ENCODE measurements at places on chromosomes 7 and 10.

- no peak for DNase-seq
These were observed 99.5 kb downstream of the HTR5A start for GRCh38 chr7:155169498-155170065.

DNA sequence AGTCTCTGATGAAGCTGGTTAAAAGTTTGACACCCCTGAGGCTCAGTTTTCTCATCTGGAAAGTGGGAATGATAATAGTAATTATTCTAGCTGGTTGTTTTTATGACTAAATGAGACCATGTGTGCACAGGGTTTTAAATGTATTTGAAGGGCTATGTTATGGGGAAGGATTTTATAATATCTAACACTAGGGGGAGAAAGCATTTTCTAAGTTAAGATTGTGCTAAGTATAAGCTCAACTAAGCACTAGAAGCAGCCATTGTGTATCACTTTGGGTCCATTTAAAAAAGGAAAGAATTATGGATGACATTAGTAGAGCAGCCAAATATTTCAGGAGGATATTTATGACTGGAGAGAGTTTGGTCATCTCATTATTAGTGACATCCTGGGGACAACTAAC lies 49.5 kb upstream of the CREB5 start:
- no peak for DNase-seq

- no peak for DNase-seq
These were observed 15.0 kb upstream of the MCM10 start for GRCh38 chr10:13146379-13146778.

- DNase-seq, result no peak
These were observed 32.6 kb downstream of the NET1 start for GRCh38 chr10:5445006-5445405.

- DNase-seq, result no peak
These were observed 29.4 kb upstream of the CCNJ start for GRCh38 chr10:96013956-96014355.

DNA sequence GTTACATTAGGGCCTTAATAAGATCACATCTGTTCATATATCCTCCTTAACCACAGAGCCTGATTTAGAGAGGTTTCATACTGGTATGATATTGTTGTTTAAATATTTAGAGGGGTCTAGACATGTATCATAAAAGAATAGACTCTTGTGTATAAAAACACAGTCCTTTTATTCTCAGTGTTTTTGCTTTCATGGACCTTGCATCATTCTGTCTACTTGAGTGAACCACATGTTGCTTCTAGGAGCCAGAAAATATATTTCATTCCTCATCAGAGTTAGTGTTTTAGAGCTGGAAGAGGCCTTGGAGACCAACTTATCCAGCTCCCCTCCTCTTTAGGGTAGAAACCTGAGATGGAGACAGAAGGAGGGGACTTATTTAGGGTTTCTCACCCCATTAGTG lies 312.8 kb downstream of the LRMDA start:
- no peak for DNase-seq

DNA sequence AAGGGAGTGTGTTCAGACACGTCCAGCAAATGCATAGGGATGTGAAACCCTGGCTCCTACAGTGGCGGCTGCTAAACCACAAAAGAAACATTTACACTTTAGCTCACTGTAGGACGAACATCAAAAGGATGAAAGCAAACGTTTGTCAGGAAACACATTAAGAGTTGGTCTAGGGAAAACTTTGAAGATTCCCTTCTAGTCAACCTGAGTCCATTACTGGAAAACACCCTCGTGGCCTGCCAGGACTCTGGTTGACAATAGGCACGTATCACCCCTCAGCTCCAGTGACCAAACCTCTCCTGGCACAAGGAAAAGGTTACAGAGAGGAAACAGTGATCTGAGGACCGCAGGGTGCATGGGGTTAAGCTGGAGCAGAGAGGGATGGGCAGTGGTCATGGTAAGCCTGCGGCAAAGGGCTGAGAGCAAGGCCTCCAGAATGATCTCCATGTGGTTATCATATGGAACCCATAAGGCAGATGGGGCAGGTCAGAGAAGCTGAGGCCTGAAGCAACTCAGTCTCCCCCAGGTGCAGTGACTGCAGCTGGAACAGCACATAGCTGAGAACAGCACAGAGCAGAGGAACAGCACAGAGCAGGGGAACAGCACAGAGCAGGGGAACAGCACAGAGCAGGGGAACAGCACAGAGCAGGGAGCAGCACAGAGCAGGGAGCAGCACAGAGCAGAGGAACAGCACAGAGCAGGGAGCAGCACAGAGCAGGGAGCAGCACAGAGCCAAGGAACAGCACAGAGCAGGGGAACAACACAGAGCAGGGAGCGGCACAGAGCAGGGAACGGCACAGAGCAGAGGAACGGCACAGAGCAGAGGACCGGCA lies 49.9 kb downstream of the CHST15 start:
- no peak for DNase-seq

- no peak for DNase-seq
These were observed 275.9 kb downstream of the MAD1L1 start for GRCh38 chr7:1956611-1957470.

- no peak for DNase-seq
These were observed 6.1 kb upstream of the PDGFA start for GRCh38 chr7:525740-526139.

GRCh38 chr7:8221567-8221966 lies 40.4 kb downstream of the ICA1 start:
- DNase-seq, result no peak

DNA sequence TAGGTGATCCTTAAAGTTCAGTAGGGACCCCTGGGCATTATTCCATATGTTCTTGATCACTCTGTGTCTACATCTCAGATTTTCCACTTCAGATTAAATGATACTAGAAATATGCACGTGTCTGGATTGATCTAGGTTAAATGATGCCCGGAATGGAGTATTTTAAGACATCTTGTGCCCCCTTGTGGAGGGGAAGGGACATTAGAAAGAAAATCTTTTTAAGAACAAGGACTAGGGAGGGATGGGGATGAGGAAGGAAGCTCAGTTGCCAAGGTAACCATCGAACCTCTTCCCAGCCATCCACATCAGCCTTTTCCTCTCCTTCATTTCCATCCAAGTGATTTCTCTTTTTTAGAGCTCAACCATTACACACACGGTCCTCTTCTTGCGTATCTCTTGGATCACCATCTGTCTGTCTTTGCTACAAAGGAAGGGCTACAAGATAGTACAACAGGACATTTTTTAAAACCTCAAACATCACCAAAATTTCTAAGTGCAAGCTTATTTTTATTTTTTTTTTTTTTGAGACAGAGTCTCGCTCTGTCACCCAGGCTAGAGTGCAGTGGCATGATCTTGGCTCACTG lies 40.5 kb downstream of the PRSS2 start:
- DNase-seq, result no peak

DNA sequence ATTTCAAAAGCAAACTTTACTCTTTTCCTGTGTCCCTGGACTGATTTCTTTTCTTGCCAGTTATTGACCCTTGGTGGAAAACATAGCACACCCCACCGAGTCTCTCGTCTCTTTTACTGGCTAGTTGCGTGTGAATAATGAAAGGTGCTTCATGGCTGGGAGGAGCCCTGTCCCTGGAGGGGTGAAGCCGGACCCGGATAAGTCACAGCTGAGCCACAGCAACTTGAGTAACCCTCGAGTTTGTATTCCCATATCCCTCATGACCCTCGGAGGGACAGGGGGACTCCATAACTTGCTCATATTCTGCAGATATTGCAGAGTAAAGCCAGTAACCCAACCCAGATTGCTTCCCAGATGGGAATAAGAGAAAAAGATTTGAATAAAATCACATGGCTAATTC lies 147.5 kb upstream of the FRMD4A start:
- no peak for DNase-seq

DNA sequence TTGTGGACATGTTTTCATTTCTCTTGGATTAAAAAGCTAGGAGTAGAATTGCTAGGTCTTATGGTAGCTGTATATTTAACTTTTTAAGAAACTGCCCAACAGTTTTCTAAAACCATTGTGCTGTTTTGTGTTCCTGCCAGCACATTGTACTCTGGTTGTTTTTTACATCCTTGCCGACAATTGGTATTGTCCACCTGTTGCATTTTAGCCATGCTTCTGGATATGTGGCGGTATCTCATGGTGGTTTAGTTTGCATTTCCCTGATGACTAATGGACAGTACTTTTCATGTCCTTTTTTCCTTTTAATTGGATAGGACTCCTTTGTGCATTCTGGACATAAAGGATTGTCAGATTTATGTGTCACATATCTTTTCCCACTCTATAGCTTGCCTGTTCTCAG lies 45.5 kb downstream of the STK17A start:
- no peak for DNase-seq
